ENCODE measurements at places on chromosomes 1 and 21.
A peak's percentile ranks its signal among the peaks of the same experiment; 100 is the strongest.

GRCh38 chr1:20216574-20216973, 30.3 kb upstream of the PLA2G2C start:
- DNase-seq, result no peak

- DNase-seq, result no peak
Observed at GRCh38 chr1:206415942-206416341, 54.3 kb upstream of the IKBKE start.

DNA sequence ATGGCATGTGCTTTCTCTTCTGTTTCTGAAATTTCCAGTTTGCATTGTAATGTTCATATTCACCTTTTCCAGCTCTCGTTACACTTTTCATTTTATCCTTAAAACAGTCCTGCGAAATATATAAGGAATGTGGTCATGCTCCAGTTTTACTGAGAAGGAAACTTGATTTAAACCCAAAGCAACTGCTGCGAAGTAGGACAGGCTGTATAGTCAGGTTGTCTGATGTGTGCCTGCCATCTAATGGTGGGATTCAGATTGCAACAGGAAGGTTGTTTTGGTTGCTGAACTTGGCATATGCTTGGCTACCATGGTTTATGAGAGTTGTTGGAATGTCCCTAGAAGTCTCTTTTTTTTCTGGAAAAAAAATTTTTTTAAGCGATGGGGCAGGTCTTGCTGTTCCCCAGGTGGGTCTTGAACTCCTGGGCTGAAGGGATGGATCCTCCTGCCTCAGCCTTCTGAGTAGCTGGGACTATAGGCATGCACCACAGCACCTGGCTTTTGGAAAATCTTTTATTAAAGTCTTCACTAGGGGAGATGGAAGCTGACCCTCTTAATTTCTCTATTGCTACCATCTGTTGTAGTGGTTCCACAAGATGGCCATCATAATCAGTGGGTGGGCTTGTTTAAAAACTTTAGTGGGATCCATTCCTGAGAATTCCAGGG, 86.9 kb downstream of the UCK2 start:
- peak; percentile 8 for DNase-seq

DNA sequence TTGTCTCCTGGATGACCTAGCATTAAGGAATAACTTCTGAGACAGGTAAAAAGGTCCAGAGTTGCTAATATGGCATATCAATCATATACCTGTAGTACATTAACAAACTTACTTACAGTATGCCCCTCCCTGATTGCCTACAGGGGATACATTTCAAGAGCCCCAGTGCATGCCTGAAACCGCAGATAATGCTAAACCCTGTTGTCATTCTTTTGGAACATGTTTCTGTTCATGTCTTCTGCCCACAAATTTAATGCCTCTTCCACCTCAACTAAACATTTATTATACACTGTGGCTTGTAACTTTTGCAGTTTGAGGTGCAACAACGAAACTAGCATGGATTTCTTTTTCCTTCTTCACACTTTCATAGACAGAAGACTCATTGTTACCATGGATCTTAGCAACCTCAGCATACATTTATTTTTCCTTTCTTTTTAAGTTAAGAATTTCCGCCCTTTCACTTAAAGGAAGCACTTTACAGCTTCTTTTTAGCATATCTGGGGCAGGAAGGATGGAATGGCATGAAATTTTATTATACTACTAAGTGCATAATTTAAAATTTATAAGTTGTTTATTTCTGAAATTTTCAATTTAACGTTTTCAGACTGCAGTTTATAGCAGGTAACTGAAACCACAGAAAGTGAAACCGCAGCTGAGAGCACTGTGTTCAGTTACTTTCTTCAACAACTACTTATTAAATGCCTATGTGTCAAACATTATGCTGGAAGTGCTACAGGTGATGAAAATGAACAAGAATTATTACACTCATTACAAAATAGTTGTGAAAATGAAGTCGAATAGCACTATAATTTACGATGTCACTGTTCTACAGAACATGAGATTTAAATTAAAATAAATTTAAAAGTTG, 25.3 kb downstream of the F13B start:
- DNase-seq, result no peak

- no peak for DNase-seq
Observed at GRCh38 chr1:174761901-174762585, 237.7 kb upstream of the CACYBP start.

DNA sequence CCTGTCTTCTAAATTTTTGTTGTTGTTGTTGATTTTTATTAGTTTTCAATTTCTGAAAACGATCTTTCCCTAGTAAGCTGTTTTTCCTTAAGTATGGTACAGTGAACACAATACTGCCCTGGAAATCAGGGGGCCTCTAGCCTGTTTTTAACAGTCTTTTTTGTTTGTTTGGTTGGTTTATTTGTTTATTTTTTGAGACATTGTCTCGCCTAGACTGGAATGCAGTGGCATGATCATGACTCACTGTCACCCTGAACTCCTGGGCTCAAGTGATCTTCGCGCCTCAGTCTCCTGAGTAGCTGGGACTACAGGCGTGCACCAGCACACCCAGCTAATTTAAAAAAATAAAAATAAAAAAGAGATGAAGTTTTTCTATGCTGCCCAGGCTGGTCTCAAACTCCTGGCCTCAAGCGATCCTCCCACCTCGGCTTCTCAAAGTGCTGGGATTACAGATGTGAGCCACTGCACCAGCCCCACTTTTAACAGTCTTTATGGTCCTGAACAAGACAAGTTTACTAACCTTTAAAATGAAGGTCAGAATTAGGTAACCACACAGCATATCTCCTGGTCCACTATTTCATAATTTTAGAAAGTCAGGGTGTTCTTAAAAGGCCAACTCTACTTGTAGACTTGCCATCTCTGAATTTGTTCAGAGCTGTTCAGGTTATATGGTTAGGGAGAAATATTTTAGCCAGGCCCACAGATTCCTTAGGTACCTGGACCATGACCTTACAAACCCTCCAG, 35.4 kb downstream of the TBCE start:
- DNase-seq, result no peak

- no peak for DNase-seq
Observed at GRCh38 chr21:23452384-23453083, 2154.7 kb downstream of the MRPL39 start.

GRCh38 chr1:206513312-206514111, 6.2 kb downstream of the RASSF5 start:
- no peak for DNase-seq

GRCh38 chr1:84603223-84603622, 29.0 kb upstream of the CTBS start:
- DNase-seq, result no peak

- DNase-seq, result no peak
Observed at GRCh38 chr21:38311765-38312164, 55.0 kb downstream of the KCNJ15 start.

GRCh38 chr1:44467566-44467965, 62.5 kb downstream of the RNF220 start:
- no peak for DNase-seq

GRCh38 chr1:63797056-63797726, 23.4 kb downstream of the ROR1 start:
- no peak for DNase-seq

DNA sequence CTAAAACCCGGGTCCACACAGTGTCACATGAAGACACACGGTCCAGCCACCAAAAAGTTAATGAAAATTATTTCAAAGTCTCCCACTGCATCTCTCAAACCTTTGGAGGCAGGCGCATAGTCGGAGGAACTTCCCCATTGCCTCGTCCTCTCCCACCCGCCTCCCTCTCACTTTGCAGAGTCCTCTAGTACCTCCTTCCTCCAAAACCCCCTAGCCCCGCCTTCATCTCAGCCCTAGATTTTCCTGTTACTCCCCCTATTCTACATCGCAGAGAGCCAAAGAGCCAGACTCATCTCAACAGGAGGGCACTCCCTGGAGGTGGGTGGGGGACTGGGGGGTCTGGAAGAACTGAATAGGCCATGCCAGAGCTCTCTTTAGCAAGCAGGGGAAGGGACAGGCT, 79.3 kb downstream of the DISP3 start:
- no peak for DNase-seq

- DNase-seq, result no peak
Observed at GRCh38 chr1:4854367-4854766, 200.0 kb downstream of the AJAP1 start.

DNA sequence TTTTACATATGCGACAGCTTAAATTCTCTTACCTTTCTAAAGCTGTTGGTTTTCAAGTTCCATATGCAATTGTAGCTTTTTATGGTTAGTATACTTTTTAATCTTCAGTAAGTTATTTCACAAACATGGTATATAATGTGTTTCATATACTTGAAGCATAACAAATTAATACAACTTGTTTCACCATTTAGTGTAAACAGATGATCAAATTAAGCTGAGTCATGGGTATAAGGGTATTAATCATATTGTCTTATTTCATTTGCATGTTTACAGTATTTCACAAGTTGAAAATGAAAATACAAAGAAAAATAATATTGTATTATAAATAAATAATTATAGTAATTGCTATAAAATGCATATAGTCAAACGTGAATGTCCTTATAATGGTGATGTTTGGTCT, 92.1 kb downstream of the PTPRC start:
- no peak for DNase-seq

DNA sequence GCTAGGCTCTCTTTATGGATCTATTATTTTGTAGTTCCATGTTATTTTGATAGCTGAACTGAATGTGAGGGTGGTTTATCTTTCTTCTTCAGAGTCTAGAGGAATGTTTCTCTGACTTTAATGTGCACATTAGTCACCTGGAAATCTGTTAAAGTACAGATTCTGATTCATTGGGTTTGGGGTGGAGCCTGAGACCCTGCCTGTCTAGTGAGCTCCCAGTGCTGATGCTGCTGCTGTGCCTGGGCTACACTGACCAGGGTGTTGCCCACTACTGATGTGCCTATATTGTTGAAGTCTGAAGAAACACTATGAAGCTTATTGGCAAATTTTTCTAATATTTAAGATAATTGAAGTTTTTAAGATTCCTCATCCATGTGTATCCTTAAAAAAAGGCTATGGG, 35.9 kb downstream of the CD46 start:
- no peak for DNase-seq

DNA sequence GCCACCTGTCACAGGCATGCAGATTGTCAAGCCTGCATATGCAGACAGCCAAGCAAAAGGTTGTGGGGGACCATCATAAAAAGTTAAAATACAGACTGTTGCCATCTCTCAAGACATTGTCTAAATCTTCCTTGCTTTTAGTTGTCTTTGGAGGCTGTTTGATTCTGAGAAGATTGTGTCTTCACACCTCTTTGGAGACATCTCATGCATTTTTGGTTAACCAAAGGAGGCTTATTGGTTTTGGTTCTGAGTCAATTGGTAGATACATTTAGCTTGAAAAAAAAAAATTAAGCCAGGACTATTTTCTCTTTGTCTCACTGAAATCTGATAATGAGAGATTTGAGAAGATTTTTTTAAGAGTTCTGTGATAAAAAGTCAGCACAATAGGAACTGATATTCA, 217.6 kb downstream of the LYPLAL1 start:
- DNase-seq, result no peak

- no peak for DNase-seq
Observed at GRCh38 chr1:165842671-165843129, 15.3 kb downstream of the UCK2 start.

DNA sequence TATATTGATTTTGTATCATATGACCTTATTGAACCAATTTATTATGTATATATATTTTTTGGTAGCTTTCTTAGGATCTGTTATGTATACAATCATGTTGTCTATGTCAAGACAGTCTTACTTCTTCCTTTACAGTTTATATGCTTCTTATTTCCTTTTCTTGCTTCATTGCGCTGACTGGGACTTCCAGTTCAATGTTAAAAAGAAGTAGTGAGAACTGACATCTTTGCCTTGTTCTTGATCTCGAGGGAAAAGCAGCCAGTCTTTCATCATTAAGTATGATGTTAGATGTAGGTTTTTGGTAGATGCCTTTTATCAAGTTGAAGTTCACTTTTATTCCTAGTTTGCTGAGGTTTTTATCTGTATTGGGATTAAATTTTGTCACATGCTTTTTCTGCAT, 17.5 kb downstream of the MAN1C1 start:
- no peak for DNase-seq

DNA sequence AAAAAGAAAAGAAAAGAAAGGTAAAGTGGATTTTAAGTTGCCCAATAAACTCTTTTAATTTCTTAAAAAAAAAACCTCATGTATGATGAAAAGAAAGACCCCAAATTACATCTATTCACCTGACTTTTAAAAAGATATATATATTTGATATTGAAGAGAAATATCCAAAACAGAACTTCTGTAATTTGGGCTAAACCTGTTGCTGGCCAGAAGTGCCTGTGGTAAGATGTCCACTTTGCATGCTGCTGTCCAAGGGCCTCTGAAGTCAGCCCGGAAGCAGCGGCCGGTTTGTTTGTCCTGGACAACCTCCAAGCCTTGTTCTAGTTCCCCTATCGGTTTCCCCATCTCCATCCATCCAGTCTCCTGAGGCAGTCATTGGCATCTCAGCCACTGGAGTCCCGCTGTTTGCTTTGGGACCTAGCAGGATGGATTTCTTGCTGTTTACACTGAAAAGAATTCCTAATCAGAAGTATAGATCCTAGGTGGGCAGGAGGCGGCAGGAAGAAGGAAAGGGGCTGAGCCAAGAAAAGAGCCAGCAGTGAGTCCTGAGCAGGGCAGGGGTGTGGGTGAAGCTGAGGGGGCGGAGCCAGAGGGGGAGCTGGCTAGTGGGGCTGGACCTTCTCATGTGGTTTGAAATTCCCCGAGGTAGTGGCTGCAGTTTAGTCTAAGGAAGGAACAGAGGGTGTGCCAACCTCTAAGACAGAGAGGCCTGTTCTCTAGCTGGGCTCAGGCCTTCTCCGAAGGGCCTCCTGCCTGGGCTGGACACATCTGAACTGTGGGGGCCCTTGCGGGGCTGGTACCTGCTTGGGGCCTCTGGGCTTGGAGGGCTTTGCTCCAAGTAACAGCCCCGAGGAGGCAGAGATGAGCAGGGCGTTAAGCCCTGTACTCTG, 3.3 kb downstream of the NCMAP start:
- no peak for DNase-seq

Data from NCI-H1930 (cell line).